ENCODE measurements at places on chromosomes 3 and 15.

DNA sequence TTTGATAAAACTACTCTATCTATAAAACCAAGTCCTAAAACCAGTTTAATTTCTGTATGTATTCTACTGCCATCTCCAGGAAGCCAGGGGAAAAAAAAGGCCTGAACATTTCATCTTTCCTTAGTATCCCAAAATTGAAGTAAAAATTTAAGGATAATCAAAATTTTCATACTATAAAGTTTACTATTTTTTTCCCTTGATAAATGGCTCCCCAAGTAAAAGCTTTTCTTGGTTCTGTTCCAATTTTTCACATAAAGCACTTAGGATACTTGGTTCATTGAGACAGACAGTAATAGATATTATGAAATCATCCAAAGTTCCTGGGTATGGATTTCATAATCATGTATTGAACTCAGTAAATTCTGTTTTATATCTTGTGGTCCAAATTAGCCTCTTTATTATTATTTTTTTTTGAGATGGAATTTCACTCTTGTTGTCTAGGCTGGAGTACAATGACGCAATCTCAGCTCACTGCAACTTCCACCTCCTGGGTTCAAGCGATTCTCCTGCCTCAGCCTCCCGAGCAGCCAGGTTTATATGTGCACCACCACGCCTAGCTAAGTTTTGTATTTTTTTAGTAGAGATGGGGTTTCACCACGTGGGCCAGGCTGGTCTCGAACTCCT lies 34.5 kb downstream of the ICE2 start:
- no peak for DNase-seq

DNA sequence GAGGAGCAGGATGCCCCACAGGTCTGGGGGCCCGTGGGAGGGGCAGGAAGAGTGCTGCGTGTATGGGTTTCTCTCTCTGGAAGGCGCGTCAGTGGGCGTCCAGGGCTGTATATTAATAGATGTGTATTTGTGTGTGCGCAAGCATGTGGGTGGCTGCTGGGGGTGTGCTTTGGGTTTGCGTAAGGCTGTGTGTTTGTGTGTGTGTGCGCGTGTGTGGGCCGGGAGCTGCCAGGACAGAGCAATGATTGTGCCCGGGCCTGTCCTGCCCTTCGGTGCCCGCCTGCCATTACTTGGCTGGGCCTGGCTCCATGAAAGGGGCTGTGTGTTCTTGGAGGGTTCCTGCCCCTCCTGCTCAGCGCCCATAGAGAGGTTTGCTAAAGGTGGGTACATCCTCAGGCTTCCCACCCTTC lies 16.3 kb downstream of the CSPG4 start:
- no peak for DNase-seq

DNA sequence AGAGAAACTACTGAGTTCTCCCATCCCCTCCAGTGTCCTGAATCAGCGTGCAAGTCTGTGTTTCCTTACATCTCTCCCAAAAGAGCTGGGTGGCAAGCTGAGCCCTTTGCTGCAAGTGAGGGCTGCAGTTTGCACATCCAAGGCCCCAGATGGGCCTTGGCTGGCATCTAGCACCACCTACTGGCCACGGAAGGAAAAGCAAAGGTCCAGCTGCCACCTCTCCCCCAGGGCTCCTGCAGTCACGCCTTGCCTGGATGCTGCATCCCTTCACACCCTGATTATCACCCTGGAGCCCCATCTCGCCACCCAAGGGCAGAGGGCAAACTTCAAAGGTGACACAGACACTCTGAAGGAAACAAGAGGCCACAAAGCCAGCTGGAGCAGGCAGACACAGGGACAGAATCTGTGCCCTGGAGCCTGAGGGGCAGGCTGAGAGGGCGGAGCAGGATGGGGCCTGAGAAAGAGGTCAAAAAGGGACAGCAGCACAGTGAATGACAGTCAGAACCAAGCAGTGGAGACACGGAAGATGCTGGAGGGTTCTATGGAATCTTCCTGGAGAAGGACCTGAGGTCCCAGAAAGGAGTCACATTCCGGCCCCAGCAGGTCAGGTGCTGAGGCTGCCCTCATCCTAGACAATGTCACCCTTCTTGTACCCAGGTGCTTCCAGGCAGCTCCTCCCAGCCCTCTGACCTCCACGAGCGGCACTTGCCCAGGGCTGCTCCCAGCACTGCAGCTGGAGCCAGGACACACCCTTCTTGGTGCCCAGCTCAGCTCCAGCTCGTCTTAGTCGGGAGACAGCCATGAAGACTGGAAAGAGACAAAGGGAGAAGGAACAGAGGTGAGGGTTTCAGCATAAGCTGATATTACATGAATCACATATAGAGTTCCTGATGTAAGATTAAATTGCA lies 18.3 kb upstream of the NTRK3 start:
- DNase-seq, result peak; percentile 74

GRCh38 chr3:14875411-14876175 lies 56.8 kb downstream of the FGD5 start:
- no peak for DNase-seq

GRCh38 chr15:93068581-93069199 lies 20.3 kb downstream of the RGMA start:
- no peak for DNase-seq

DNA sequence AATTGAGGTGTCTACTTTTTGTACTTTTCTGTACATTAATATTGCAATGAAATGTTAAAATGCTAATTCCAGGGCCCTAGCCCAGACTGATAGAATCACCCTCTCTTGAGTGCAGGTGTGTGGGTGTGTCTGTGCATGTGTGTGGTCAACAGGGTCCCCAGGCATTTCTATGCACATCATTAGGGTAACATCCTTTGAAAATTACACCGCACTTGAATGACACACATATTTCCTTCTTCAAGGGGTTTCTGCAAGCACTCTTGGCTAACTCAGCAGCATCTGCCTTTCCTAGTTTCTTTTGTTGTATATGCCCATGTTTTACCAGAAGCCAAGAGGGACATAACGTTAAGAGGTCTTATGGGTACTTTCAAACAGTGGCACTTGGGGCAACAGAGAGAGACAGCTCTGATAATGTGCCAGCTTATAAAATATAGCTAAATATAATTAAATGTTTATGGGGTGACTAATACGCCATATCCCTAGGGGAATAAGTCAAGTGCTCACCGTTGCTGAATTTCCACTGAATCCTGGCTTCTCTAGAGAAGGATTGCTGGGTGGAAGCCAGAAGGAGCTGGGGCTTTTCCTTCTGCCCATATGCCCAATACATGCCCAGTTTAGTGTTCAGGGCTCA lies 54.5 kb upstream of the LRIG1 start:
- no peak for DNase-seq

GRCh38 chr3:20317616-20318015 lies 131.6 kb upstream of the SGO1 start:
- DNase-seq, result no peak

DNA sequence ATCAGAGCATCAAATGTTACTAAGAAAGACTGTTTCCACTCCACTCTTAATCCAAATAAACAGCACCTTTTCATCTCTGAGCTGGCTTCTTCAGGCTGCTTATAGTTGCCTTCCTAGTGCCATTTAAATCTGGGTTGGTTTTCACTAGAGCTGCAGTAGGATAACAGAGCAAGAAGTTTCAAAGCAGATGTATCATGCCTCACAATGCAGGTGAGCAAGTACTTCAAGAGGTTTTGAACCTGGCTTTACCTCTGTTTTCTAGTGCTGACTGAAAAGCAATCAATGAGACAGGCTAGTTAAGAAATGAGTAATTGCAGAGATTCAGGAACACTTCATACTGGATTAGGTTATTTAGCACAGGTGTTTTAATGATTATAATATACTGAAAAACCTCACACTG lies 147.7 kb upstream of the SATB1 start:
- no peak for DNase-seq

DNA sequence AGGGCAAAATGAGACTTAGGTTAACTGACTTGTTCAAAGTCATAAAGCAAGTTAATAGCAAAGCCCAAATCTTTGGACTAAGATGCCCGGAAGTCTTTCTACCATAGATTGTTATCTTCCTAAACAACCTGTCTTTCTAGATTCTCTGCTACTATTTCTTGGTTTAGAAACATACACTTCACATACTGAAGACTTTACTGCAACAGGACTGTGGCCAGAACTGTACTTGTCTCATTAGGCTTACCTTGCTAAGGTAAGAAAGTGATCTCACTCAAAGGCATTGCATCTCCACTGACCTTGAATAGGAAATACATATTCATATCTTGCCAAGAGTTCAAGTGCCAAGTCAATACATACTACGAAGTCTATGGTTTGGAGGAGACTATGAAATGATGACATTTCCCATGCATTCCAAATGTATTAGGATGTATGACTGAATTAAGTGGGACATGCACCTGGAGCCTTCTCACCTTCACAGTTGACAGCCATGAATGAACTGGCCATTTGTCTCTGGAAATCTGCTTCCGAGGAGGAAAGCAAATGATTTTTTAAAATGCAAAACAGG lies 5.0 kb downstream of the ZDHHC3 start:
- no peak for DNase-seq

DNA sequence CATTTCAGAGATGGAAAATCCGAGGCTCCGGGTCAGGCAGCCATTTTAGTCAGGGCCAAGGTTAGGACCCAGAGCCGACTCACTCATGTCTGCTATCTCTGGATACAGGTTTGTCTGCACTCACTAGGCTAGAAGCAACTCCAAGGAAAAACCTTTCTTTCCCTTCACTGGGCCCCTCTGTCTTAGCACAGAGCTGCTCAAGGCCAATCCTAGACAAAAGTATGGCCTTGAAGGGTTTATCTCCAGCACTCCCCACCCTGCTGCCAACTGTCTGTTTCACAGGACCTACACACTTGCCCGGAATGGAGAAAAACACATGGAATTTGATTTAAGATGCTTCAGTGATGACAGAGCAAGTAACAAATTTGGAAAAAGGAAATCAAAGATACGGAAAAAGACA lies 25.6 kb downstream of the ACAN start:
- no peak for DNase-seq

DNA sequence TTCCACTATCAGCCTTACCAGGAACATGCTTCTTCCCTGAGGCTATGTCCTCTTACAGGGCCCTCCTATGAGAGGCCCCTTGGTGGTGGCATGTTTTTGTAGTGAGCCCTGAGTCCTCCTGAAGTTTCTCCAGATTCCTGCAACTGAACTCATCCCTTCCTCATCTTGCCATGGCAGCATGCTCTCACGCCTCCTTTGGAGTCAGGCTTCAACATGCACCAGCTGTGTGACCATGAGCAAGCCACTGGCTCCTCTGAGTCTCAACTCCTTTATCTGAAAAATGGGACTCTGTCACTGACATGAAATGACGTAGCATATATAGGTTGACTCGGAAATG lies 216.3 kb upstream of the TLE3 start:
- no peak for DNase-seq
